ENCODE measurements at places on chromosomes 2 and 18.

DNA sequence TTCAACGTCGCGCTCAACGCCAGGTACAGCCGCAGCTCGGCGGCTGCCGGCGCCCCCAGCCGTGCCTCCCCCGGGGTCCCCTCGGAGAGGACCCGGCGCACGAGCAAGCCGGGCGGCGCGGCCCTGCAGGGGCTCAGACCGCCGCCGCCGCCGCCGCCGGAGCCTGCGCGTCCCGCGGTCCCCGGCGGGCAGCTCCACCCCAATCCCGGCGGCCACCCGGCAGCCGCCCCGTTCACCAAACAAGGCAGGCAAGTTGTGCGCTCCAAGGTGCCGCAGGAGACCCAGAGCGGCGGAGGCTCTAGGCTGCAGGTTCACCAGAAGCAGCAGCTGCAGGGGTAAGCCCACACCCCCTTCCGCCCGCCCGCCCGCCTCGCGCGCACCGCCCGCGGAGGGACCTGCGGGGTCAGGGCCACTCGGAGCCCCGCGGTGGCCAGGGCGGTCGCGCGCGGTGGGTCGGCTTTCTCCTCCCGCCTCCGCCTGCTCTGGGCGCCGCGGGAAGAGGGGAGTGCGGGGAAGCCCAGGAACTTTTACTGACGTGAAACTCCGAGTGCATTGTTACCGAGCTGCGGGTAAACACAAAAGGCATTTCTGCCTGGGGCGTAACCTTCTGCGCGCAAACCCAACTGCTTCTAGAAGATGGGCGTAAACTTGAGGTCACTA lies 861 bp downstream of the LTBP1 start:
- no peak for DNase-seq

DNA sequence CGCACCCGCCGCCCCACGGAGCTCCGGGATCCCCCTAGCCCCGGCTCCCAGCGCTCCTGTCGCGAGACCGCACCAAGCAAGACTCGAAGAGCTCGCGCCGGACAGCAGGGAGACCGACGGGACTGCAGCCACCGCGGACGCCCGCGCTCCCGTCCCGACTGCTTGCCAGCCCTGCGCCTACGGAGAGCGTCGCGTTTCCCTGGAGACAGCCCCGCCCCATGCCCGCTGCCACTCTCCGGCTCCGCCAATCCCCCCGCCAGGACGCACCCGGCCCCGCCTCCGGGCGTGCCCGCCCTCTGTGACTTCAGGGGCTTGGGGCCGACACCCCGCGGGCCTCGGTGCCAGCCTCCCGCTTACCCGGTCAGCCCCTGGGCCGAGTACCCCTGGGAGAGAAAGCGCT lies at the start of gene ANKMY1:
TSS of gene ANKMY1 (minus strand) at position 181 of the 400 bp plus-strand sequence. CDS start 653 bp downstream, outside the sequence.
- peak; percentile 84 for DNase-seq

- no peak for DNase-seq
These were observed 429.1 kb downstream of the RNF144A start for GRCh38 chr2:7346336-7346735.

- no peak for DNase-seq
These were observed 202.1 kb downstream of the SH3RF3 start for GRCh38 chr2:109331081-109331480.

GRCh38 chr2:107711941-107712340 lies 114.8 kb upstream of the RGPD4 start:
- no peak for DNase-seq

- no peak for DNase-seq
These were observed 7.0 kb upstream of the ARID5A start for GRCh38 chr2:96529376-96530143.

- no peak for DNase-seq
These were observed 359.8 kb upstream of the SALL3 start for GRCh38 chr18:78619854-78620253.

- no peak for DNase-seq
These were observed 255.1 kb upstream of the MYT1L start for GRCh38 chr2:2586068-2586776.

- DNase-seq: no peak
These were observed 41.4 kb downstream of the FECH start for GRCh38 chr18:57544936-57545660.

DNA sequence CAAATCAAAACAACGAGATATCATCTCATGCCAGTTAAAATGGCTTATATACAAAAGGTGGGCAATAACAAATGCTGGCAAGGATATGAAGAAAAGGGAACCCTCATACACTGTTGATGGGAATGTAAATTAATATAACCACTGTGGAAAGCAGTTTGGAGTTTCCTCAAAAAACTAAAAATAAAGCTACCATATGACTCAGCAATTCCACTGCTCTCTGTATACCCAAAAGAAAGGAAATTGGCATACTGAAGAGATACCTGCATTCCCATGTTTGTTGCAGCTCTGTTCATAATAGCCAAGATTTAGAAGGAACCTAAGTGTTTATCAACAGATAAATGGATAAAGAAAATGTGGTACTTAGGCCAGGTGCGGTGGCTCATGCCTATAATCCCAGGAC lies 124.8 kb downstream of the MSTN start:
- no peak for DNase-seq

GRCh38 chr2:188573453-188573852 lies 281.8 kb downstream of the GULP1 start:
- DNase-seq: no peak

- no peak for DNase-seq
These were observed 50.9 kb upstream of the SMAD2 start for GRCh38 chr18:47981320-47981719.

DNA sequence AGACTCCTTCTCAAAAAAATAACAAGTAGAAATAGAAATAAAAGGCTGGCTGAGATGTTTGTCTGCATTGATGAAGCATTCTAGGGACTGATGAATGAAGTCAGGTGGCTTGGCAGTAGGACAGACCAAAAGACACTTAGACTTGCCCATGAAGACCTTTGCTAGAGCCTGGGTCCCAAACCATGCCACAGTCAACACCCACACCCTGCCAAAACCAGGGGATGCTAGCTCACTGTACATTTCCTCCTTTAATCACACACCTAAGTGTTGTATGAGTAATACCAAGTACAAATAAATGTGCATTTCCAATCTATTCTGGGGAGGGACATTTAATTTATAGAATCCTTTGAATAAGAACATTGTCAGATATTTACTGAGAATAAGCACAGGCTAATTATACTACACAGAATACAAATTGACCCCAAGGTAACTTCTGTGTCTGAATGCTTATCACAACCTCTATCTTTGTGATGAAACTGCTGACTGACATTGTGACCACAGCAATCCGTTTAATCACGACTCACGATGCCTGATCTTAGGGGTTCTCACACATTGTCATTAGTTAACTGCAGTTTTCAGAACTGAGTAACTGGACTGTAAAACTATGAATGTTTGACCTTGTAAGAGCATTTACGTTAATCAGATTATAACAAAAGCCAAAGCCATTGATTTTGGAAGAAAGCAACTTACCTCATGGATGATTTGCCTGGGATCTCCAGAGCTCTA lies 10.5 kb upstream of the NOL10 start:
- DNase-seq: no peak

DNA sequence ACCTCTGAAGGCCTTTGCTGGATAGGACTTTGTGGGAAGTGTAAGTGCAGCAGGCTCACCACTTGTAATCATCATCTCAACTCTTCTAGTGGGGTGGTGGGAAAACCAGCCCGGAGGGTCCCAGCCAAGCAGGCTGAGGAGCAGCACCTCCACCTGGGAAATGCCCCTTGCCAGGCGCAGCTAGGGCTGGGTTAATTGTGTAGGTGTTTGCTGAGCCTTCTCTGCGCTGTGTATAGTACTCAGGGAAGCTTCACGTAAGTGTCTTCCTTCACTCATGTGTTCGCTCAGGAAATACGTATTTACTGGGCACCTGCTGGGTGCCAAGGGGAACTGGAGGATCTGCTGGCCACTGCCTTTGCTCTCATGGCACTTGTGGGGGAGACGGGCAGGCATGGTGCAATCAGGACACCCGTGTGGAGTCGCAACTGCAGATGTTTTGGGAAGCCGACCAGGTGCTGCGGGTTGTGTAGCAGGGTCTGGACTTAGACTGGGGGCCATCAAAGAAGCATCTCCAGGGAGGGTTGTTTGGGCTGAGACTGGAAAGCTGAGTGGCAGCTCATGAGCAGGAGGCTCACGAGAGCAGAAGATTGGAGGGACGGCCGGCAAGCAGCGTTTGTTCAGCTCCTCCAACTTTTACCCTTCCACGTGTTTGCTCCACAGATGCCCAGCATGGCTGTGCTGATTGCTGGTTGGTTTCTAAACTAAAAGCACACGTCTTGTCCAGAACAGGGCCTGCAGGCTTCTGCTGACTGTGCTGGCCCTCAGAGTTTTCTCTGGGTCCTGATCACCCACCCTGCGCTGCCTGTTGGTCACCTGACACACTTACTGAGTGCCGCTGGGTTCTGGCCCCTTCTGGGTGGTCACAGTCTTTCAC lies 164.6 kb downstream of the LDLRAD4 start:
- no peak for DNase-seq

DNA sequence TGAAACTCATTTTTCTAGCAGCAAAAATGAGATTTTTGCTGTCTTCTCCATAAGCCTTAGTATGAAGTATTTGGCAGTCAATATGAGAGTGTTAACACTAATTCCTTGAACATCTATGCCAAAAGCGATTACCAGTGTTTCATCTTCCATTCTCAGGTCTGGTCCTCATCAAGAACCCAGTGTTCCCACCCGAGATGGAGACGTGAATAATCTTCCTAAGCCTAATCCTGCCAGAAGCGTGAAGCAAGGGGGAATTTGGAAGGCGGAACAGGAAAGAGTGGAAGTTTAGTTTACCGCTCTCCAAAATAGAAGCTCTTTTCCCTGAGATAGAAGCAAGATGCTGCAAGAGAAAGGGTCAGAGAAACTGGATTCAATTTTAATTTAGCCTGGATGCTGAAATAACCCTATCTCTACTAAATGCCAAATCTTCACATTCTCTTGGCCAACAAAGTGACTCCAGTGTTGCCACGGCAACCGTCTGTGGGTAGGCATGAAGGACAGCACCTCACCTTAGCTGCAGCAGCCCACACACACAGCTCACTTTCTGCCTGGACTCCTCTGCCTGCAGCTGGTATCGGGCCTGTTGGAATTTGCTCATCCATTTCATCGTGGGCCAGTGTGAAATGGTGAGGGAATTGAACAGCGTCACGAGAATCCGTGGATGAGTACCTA lies 711.1 kb downstream of the CBLN2 start:
- DNase-seq: no peak
